Mammary epithelial cell (primary cell): ENCODE measurements at places on chromosomes 4 and X. TPM values are rescaled to one million over a fixed set of nuclear protein-coding genes. Genes with fewer than 3 reads are reported as not detected.

Gene RAP1GDS1
- 86.9 TPM for total RNA-seq

Gene RBM47
- total RNA-seq = 3.0 TPM

Gene SASH3
- total RNA-seq = not detected

Gene ADH1A
- total RNA-seq = not detected in 2 replicates

Gene SSX2
- not detected in 2 replicates for total RNA-seq

Gene AMBN
- not detected for total RNA-seq

Gene GPC4
- total RNA-seq = 7.2 TPM

Gene GAK
- total RNA-seq = 59.5 TPM

Gene DHX15
- 113 TPM for total RNA-seq

Gene PLK4
- 2.8 TPM for total RNA-seq

Gene PLRG1
- total RNA-seq = 124 TPM

Gene MSX1
- total RNA-seq = 0.67 TPM

Gene ADH1C
- not detected in 2 replicates for total RNA-seq

Gene VEGFC
- total RNA-seq = 9.0 TPM

Gene SMR3B
- not detected for total RNA-seq

Gene DGAT2L6
- total RNA-seq = not detected

Gene PAGE3
- not detected for total RNA-seq

Gene STARD8
- 0.05 and 0.78 TPM in 2 replicates for total RNA-seq

Gene LDB2
- total RNA-seq = not detected in 2 replicates

Gene IL3RA
- not detected for total RNA-seq

Gene RENBP
- not detected for total RNA-seq

Gene LRAT
- total RNA-seq = 16.6 and 25.4 TPM in 2 replicates

Gene SYTL5
- total RNA-seq = under 0.01 TPM

Gene SPP1
- total RNA-seq = 1.3 TPM in 1 of 2 replicates, not detected in the other

Gene SLC4A4
- total RNA-seq = under 0.01 TPM

Gene OGT
- 217 TPM for total RNA-seq

Gene GABRE
- total RNA-seq = 26.5 TPM

Gene CACNA1F
- not detected in 2 replicates for total RNA-seq

Gene CD99L2
- 12.3 and 14.9 TPM in 2 replicates for total RNA-seq

Gene ABLIM2
- 0.28 and 0.32 TPM in 2 replicates for total RNA-seq

Gene NR3C2
- total RNA-seq = 0.40 and 0.69 TPM in 2 replicates

Gene BEX5
- not detected for total RNA-seq

Gene TRIM60
- not detected for total RNA-seq

Gene SPACA5
- total RNA-seq = not detected in 2 replicates

Gene TLR6
- total RNA-seq = 6.7 TPM

Gene GJB1
- total RNA-seq = under 0.01 TPM

Gene NDST3
- not detected for total RNA-seq

Gene HDX
- 6.7 TPM for total RNA-seq

Gene MAGEB2
- not detected in 2 replicates for total RNA-seq
